ENCODE measurements at places on chromosomes 12 and 14. TPM values are rescaled to one million over a fixed set of nuclear protein-coding genes. Genes with fewer than 3 reads are reported as not detected.

GTF2A1 gene
- 48.7 TPM for total RNA-seq

SARNP gene
- total RNA-seq = 137 TPM

SRRM4 gene
- not detected for total RNA-seq

C12orf57 gene
- 84.6 TPM for total RNA-seq

FLVCR2 gene
- total RNA-seq = 2.2 TPM
